CD4-positive, alpha-beta T cell treated with Interleukin-1 beta for 1 hour (primary cell): ENCODE measurements at places on chromosomes 7 and 10.

DNA sequence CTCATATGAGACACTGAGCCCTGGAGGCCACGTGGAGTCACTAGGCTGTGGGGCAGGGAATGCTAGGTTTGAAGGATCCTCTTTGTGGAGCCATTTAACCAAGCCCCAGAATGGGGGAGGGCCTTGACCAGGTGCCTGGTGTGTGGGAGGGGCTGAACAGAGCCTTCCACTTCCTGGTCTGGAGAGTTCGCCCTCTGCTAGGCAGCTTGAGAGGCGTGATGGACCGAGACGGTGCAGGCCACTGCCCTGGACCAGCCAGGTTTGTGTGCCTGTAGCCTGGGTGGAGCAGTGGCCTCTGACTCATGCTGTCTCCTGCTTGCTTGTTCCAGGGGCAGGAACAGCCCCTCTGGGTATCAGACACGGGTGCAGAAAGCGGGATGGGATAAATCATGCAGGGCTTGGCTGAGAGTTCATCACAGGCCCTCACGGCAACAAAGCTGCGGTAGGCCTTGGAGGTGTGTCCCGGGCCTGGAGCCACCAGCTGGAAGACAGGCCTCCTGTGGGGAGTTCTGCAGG lies 27.4 kb downstream of the ADAMTS14 start:
- DNase-seq, result no peak

DNA sequence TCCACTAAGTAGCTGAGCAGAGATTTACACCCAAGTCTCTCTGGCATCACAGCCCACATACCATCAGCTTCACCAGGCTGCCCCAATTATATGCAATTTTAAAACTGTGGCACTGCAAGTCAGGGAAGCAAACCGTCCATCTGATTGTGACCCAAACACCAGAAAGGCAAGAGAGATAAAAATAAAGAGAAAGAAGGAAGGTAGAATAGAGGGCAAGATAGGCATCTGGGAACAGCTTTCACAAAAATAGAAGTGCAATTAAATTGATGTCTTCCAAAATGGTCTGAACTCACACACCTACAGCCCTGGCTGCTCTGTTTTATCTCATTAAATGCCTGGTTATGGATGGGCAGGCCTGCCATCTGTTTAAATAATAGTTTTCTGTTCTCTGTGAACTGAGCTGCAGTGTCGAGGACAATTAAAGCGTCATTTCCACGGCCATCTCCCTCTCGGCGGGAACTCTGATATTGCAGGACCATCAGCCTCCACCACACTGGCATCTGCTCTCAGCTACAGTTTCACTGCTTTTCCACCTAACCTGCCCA lies 509.1 kb downstream of the INHBA start:
- DNase-seq, result no peak

- no peak for DNase-seq
Measured at GRCh38 chr7:105306298-105306748, 82.4 kb downstream of the SRPK2 start.

DNA sequence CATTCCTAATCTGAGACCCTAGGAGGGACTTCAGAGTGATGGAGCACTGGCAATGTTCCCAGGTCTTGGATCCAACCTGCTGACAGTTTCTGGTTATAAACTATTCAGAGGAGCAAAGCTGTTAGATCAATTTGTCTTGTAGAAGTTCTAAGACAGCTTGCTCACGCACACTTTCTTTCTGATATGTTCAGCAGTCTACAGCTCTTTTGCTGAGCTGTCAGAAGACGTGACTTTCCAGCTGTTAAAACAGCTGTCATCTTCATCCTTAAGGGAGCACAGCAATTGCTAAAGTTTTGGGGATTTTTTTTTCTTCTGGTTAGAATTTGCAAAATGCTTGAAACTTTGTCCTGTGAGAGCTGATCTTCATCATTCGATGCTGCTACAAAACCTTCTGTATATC lies 823.1 kb downstream of the SORCS1 start:
- no peak for DNase-seq

DNA sequence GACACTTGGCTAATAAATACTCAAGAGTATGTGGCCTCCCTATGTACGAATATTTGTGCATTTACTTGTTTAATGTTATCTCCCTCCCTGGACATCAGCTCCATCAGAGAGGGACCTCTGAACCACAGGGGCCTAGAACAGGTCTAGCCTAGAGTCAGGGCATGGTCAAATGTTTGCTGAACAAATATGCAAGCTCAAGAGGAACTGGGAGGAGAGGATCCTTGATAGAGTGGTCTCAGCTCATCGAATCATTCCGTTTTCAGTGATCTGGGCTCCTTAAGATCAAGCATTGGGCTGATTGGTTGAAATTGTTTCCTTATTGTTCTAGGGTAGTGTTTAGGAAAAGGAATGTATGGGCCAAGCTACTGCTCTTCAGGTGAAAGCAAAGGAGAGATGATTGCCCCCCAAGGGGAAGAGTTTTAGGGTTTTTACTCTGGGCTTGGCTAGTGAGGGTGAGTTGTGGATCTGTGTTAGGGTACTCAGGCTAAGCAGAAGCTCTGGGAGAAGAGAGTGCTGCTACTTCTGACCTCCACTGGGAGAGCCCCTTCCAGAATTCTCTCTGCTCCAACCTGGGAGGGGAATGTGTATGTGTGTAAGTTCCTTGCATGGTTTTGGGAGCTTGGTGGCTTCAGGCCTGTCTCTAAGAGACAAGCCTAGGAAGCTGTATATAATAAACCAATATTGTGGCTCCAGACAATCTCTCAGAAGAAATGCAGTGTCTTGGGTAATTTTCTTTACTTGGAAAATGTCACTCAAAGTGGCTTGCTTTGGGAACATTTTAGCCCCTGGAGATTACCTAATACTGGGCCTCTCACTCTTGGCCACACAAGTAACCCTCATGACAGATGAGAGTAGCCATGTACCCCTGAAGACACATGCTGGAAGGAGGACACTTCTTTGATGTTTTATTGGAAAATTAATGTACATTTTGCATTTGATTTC lies 110.0 kb downstream of the EMX2 start:
- DNase-seq, result no peak

- no peak for DNase-seq
Measured at GRCh38 chr7:51301806-51302205, 14.8 kb downstream of the COBL start.
